ENCODE measurements at places on chromosomes 3 and 15. TPM values are rescaled to one million over a fixed set of nuclear protein-coding genes. Genes with fewer than 3 reads are reported as not detected.

The SH2D7 gene
- total RNA-seq: not detected

The CELSR3 gene
- total RNA-seq: 7.7 TPM

The SLC22A13 gene
- total RNA-seq: 0.33 TPM

The PLCB2 gene
- 1.7 TPM for total RNA-seq

The VPS18 gene
- 46.7 TPM for total RNA-seq

The SAMD7 gene
- total RNA-seq: not detected

The DPPA2 gene
- total RNA-seq: not detected

The PAQR5 gene
- total RNA-seq: 2.0 TPM

The WDR76 gene
- 40.0 TPM for total RNA-seq

The TCTA gene
- total RNA-seq: 17.6 TPM

The GOLGA8S gene
- total RNA-seq: 0.15 TPM

The CCDC174 gene
- 10.6 TPM for total RNA-seq

The TUBGCP4 gene
- total RNA-seq: 31.9 TPM

The GPR149 gene
- not detected for total RNA-seq

The ZNF501 gene
- total RNA-seq: 0.15 TPM

The LDHAL6B gene
- not detected for total RNA-seq

The TLE3 gene
- 132 TPM for total RNA-seq

The GOLGA8G gene
- not detected for total RNA-seq

The GORASP1 gene
- total RNA-seq: 39.4 TPM

The DPH6 gene
- total RNA-seq: 24.0 TPM

The RTP4 gene
- total RNA-seq: 2.5 TPM

The CYP8B1 gene
- 0.08 TPM for total RNA-seq

The ZBTB20 gene
- 4.1 TPM for total RNA-seq

The STAC gene
- total RNA-seq: 18.8 TPM

The TGM5 gene
- not detected for total RNA-seq

The CPN2 gene
- 0.08 TPM for total RNA-seq

The VIPR1 gene
- 0.41 TPM for total RNA-seq

The ZNF660 gene
- total RNA-seq: not detected

The MASP1 gene
- not detected for total RNA-seq

The SENP2 gene
- total RNA-seq: 52.7 TPM

The SMCO1 gene
- not detected for total RNA-seq

The TUBGCP5 gene
- 23.3 TPM for total RNA-seq

The CHRNA5 gene
- 52.4 TPM for total RNA-seq

The ADIPOQ gene
- total RNA-seq: not detected

The OPA1 gene
- 109 TPM for total RNA-seq

The ARPP19 gene
- total RNA-seq: 153 TPM

The PRTG gene
- 11.4 TPM for total RNA-seq

The FGF7 gene
- not detected for total RNA-seq

The ZNF385D gene
- total RNA-seq: 13.0 TPM

The SLC9C1 gene
- total RNA-seq: not detected

The LMLN gene
- total RNA-seq: 21.8 TPM

The FETUB gene
- total RNA-seq: not detected

The POTEB2 gene
- total RNA-seq: not detected

The MKRN3 gene
- 7.9 TPM for total RNA-seq

The PLAAT1 gene
- 3.9 TPM for total RNA-seq

The CAMP gene
- not detected for total RNA-seq

The SHF gene
- 3.0 TPM for total RNA-seq

The CADPS gene
- total RNA-seq: not detected

The GOLGA6B gene
- total RNA-seq: not detected

The LRRC34 gene
- 1.2 TPM for total RNA-seq

The BBS4 gene
- 17.9 TPM for total RNA-seq

All from Panc1 (cell line).